ENCODE measurements at places on chromosomes 5 and 9.

GRCh38 chr9:16043756-16044578 lies 491.1 kb downstream of the CCDC171 start:
- no peak for DNase-seq

- no peak for DNase-seq
Measured at GRCh38 chr5:133863857-133864585, 104.4 kb downstream of the C5orf15 start.

DNA sequence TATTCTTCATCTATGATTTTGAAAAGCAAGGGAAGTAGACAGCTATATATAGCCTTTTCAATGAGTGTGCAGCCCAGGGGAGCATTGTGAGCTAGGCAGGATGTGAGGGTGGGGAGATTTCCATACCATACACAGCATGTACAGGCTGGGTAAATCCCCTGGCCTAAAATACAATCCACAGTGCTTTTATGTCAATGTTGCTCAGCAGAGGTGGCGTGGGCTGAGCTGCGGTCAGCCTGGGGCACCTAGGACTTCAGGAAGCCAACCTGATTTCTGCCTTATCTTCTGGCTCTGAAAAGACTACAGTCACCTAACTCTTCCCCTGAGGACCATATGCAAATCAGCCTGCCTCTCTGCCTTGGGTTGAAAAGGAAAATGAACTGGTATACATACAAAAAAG lies 6.3 kb upstream of the GARIN3 start:
- DNase-seq = no peak

DNA sequence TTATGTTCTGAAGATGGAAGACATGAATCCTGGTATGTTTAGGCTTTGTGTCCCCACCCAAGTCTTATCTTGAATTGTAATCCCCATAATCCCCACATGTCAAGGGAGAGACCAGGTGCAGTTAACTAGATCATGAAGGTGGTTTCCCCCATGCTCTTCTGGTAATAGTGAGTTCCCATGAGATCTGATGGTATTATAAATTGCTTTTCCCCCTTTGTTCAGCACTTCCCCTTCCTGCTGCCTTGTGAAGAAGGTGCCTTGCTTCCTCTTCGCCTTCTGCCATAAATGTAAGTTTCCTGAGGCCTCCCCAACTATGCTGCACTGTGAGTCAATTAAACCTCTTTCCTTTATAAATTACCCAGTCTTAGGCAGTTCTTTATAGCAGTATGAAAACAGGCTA lies 229.0 kb downstream of the ARL15 start:
- no peak for DNase-seq

- no peak for DNase-seq
Measured at GRCh38 chr5:173069671-173070070, 13.5 kb downstream of the CREBRF start.

- no peak for DNase-seq
Measured at GRCh38 chr9:122261469-122261881, 3.2 kb downstream of the RBM18 start.

GRCh38 chr5:176597417-176598389 lies 12.3 kb downstream of the GPRIN1 start:
- DNase-seq = no peak
